Activated CD4-positive, alpha-beta T cell treated with anti-CD3 and anti-CD28 coated beads, Interleukin-2, amount 50 U/mL, for 4 hours (primary cell): ENCODE measurements at places on chromosomes 2 and 18.

GRCh38 chr2:207071820-207072219 lies 93.9 kb downstream of the KLF7 start:
- no peak for DNase-seq

DNA sequence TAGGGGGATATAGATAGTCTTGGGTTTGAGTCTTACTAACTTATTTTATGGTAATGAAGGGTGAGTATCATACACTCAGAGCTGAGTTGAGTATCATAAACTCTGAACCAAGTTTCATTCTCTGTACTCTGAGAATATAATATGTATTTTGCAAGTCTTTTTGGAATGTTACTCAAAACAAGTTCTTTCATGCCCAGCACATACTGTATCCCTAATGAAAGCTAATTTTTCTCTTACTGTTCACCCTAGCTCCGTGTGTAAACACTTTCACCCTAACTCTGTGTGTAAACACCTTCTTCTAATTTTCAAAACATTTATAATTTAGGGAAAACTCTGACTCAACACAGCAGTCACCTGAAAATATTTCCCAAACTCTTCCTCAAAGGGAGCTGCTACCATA lies 29.7 kb upstream of the CHST9 start:
- no peak for DNase-seq

GRCh38 chr18:3692691-3693090 lies 242.7 kb downstream of the TGIF1 start:
- DNase-seq: no peak

DNA sequence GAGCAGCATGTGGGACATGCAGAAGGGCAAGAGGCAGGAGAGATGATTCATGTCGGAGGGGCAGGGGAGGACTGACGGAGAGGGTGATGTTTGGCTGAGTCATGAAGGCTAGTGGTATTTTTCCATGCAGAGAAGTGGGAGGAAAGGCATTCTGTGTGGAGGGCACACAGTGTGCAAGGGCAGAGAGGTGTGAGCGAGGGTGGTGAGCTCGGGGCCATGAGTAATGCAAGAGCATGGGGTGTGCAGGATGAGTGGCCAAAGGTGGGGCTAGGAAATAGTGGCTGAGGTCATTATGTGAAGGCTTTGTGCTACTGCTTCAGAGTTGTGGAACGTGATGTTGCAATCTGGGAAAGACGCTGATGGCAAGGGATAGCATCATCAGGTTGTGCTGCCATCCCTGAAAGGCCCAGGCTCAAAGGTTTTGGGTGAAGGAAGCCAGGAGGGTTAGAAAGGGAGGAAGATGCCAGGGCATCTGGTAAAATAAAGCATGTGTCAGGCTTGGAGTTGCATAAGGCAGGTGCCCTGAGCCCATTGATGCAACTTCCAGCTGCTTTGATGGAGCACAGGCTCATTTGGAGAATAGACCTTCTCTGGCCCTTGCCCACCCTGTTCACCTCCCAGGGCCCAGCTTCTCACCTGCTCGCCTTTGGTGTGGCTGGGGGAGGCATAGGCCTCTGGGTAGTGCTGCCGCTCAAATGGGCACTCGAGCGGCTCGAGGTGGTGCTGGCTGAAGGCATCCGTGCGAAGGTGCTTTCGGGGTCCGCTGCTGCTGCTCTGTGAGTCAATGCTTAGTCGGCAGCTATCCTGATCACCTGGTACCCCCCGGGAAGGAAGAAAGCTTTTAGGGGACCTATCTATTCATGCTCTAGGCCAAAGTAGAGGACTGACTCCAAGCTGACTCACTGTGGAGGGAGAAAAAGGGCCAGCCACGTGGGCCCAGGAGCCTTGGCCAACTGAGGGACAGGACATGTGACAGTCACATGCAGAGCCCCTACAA lies 37.5 kb downstream of the PAX8 start:
- peak; percentile 33 for DNase-seq

DNA sequence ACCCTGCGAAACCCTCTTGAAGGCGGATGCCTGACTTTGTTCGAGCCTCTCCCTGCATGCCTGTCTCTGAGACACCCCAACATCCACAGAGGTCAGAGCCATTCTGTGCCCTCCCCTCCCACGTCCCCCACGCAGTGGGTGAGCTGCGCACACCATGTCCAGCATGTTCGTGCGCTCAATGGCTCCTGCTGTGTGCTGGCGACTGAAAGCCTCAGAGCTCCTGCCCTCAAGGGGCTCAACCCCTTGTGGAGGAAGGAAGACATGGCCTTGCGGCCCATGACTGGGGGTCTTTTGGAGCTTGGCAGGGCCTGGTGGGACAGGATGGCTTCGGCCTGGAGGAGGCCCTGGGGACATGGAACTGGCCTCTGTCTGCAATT lies 45.7 kb downstream of the ANKMY1 start:
- DNase-seq: no peak
